ENCODE measurements at places on chromosomes 7 and 10.

DNA sequence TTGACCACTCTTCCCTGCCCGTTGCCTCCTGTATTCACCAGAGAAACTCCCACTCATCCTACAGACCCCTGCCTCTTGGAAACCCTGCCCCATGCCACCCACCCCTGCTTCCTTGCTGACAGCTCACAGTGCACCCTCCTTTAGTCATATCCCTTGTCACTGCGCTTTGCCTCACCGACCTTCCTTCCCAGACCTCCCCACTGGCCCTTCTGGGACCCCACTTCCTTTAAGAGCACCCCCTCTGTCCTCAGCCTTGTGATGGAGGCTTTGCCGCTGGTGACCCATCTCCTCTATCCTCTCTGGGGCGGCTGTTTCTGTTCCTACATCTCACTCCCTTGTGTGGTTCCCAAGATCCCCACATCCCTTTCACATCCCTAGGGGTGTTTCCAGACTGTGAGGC, 92.8 kb upstream of the ZMIZ1 start:
- DNase-seq: no peak

- no peak for DNase-seq
These were observed 94.6 kb upstream of the FAM180A start for GRCh38 chr7:135843214-135843613.

DNA sequence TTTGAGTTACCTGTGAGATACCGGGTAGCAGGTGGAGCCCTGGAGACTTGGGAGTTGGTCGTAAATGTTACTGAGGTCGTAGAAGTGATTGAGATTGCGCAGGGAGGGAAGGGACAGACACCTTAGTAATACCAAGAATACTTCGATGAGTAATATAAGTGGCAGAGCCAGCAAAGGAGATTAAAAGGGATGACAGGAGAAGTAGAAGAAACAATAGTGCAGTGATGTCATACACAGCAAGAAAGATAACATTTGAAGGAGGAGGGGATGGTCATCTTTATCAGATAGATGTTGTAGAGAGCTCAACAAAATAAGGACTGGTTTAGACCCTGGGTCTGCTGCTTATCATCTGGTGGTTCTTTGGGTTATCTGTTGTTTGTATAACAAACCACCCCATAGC, 5.0 kb downstream of the BCCIP start:
- DNase-seq: no peak

GRCh38 chr7:24737281-24737680, 20.0 kb downstream of the GSDME start:
- DNase-seq: no peak

GRCh38 chr7:105309235-105310169, 79.2 kb downstream of the SRPK2 start:
- DNase-seq: no peak

DNA sequence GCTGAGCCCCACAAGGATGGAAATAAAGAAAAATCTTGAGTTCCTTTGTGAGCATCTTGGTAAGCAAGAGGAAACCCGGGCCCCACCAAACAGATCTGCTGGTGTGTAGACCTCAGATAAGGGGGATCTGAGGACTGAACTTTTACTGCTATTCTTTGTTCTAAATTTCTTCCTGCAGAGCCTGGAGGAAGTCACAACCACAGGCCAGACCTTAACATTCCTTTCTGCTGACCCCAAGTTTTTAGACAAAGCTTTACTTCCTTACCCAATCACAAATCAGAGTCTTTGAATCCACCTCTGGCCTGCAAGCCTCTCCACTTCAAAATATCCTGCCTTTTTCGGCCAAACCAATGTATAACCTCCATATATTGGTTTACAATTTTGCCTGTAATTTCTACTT, 352.6 kb upstream of the AUTS2 start:
- DNase-seq: no peak

GRCh38 chr10:30034433-30035137, 24.8 kb downstream of the JCAD start:
- no peak for DNase-seq

DNA sequence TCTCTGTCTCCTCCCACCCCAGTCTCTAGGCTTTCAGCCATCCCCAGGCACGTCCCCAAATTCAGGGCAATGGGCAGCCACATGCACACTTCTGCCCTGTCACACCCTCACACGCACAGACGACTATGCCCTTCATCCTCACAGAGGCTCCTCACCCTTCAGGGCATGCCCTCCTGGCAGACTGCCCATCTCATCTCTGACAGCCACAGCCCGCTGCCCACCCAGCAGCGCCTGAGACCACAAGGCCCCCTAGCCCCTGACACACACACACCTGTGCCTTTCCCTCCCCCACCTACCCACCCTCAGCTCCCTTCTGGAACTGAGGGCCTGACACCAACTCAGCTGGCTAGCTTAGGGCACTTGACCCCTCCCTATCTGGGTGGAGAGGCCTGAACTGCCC, 23.0 kb upstream of the SLC29A3 start:
- DNase-seq: no peak

GRCh38 chr7:40213856-40214255, 79.1 kb downstream of the SUGCT start:
- no peak for DNase-seq

DNA sequence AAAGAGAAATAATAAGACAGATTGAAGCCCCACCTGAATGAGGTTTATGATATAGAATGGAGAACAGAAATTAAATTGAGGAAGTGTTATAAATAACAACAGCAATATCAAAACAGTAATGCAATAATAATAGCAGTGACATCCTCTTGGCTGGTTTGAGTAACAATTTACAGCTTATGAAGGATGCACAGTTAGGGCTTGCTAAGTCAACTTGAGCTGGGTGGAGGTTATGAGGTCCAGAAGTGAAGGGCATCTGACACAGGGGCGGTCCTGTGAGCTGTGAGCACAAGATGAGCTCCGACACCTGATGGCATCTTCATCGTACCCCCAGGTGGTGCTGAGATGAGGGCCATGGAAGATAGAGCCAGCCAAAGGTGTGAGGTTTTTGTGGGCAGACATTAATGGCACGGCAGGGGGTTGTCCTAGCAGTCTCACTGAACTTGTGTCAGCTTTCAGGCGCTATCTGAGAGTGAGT, 30.5 kb downstream of the ARHGAP22 start:
- DNase-seq: no peak

DNA sequence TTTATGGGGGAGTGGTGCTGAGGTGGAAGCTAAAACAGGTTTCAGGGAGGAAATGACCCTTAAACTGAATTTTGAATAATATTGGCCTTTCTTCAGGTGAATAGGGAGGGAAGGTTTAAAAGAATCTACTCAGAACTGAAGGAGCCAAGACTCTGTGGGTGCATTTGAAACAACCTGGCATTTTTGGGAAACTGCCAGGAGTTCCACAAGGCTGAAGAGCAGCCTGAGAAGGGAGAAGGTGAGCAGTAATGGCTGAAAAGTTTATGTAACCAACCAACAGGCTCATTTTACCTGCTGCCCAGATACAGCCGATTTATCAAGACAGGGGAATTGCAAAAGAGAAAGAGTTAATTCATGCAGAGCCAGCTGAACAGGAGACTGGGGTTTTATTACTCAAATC, 4.0 kb upstream of the PANK1 start:
- no peak for DNase-seq

DNA sequence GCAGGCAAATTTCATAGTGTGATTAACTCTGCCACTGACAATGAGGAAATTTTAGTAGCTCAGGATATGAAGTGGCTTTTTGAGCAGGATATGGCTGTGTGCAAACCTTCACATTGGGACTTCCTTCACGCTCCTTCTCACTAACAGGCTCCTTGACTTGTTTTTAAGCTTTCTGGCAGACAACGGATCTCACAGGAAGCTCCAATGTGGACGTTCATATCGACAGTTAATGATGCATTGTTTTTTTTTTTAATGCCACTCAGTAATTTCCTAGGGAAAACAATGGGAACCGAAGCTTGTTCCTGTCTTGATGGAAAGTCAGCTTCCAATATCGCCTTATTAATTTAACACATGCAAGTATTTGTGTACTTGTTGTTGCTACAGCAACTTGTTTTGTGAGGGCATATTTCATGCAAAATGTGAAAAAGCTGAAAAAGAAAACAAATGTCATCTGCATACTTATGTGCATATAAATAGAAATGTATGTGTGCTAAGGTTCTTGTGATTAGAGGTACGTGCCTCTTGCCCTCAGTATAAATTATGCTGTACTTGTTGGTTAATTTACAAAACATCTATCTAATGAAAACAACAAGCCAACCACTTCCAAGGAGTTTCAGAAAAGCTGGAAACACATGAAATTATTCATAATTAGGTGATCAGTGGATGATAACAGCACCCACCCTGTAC, 84.7 kb downstream of the NRP1 start:
- DNase-seq: no peak

DNA sequence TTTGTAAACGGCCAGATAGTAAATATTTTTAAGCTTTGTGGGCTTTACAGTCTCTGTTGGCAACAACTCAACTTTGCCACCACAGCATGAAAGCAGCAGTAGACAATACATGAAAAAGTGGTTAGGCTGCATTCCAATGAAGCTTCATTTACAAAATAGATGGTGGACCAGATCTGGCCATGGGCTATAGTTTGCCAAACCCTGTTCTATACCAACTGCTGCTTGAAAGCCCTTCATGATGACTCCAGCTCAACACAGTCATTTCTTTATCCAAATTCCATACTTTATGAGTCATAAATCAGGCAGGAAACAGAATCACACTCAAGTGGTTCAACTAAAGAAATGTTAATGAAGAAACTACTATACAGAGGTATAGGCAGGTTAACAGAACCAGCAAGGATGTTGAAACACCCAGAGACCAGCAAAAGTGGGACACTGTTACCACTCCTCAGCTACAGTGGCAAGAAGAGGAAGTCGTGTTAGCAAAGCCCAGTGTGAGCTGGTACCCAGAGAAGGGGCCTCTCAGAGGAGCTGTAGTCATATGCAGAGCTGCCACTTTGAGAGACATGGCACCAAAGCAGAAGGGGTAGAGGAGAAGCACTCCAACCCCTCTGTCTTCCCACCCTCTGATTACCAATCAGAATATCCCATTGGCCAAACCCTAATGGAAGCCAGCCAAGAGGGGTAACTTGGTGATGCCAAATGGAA, 72.5 kb downstream of the PRLHR start:
- no peak for DNase-seq

DNA sequence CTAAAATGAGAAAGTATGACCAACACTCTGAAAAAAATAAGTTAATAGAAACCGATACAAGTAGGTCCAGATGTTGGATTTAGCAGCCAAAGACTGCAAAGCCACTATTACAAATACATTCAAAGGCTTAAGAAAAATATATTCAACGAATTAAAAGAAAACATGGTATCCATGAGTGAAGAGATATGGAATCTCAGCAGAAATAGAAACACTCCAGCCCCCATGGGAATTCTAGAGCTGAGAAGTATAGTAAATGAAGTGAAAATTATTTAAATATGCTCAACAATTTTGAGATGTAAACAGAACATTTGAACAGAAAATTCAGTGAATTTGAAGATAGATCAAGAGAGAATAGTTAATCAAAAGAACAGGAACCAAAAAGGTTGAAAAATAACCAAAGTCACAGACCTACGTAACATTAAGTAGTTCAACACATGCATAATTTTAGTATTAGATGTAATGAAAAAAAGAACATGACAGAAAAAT, 72.0 kb upstream of the WIPF3 start:
- no peak for DNase-seq

DNA sequence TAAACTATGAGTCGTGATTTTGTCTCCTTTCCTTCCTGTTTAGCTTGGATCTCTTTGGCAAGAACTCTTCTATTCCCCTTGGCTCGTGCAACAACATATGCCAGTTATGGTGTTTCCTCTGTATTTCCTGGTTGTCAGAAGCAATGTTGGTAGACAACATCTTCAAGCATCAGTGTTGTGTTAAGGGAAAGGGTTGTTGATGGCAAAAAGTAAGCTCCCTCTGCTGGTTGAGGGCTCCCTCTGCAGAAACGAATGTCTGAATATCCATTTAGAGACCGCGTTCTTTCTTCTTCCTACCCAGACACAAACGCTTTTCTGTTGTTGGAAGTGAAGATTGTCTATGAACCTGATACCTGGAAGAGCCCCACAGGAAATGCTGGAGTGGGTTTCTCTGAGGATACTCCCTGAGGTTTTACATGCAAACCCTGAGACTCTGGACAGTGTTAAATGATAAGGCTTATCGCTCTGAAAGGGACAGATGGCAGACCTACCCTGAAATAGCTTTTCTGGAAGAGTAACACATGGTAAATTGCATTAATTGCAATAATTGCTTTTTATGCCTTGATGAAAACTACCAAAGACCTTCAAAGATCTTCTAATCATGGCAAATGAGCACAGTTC, 23.5 kb upstream of the C1QL3 start:
- DNase-seq: no peak

DNA sequence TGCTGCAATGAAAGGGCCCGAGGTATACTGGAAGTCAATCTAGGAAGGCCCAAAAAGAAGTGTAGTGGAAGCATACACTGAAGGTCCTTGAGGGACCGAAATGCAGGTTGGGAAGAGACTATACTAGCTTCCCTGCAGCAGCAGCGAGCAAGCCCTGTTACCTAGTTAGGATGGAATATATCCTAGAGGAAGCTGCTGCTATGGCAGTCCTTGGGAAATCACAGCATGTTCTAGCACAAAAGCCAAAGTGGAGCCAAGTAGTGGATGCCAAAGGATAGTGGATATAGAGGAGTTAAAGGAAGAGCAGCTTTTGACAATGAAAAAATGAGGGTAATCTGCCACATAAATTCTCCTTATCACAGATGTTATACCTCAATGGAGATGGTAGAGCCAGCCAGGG, 123.8 kb upstream of the STARD3NL start:
- no peak for DNase-seq

DNA sequence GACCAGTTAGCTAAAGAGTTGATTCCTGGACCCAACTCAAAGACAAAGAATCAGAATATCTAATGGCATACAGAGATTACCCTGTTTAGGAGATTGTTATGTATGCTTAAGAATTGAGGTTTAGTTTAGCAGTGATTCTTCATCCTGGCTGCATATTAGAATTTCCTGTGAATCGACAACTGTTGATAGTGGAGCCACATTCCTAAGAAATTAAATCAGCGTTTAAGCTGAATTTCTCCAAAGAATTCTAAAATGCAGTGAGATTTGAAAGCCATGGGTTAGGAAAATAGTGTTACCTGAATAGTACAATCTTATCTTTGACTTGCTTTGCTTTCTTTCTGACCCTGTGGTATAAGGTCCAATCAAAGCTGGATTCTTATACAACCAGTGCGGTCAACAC, 16.4 kb upstream of the FERD3L start:
- no peak for DNase-seq

- DNase-seq: no peak
These were observed 22.7 kb downstream of the CISD1 start for GRCh38 chr10:58291538-58292174.

DNA sequence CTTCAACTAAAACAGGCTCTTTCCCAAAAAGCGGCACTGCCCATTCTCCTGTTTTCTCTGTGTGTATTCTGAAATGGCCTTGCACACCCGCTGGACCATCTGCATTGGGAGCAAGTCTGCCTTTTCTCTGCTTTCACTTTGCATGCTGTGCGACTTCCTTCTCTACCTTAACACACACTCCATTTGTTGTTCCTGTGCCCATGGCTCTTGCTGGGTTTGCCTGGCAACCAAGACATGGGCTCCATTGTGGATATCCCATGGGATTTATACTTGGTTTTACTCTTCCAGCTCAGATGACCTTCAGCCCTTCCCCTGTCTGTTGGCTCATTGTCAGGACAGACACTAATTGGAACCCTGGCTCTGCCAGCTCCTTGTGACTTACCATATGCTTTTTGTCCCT, 465.3 kb downstream of the REEP3 start:
- DNase-seq: no peak

- no peak for DNase-seq
These were observed 197.3 kb downstream of the PRPF18 start for GRCh38 chr10:13784067-13784466.

Data from stimulated activated CD4-positive, alpha-beta T cell treated with anti-CD3 and anti-CD28 coated beads, TNF-alpha, amount 100 ng/mL, for 1 hour (primary cell).